ENCODE measurements at places on chromosomes 12 and 14. TPM values are rescaled to one million over a fixed set of nuclear protein-coding genes. Genes with fewer than 3 reads are reported as not detected.

The GLIPR1L2 gene
- 0.29 TPM for polyA plus RNA-seq

The ATL1 gene
- 6.8 TPM for polyA plus RNA-seq

DNA sequence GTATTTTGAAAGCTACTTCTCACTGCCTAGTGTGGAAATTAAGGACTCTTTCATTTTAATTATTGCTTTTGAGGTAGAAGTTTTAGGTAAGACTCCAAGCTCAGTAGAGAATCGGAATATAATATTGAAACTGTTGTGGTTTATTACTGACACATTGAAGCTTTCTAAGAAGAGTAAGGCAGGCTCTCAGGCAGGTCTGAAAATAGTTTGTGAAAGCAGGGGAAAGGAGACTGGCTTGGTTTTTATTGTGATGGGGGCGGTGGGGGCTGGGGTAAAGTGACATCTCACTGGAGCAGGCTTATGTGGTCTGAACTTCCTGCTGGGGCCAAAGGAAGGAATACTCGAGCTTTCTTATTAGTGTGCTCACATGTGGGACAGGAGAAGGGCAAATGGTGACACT lies 79.5 kb downstream of the OTOGL start:
- DNase-seq = no peak

GRCh38 chr14:53545217-53545616 lies 392.1 kb upstream of the DDHD1 start:
- no peak for DNase-seq

GRCh38 chr14:34843011-34843554 lies 32.1 kb downstream of the BAZ1A start:
- DNase-seq = peak; percentile 96

GRCh38 chr14:64278458-64278857 lies 15.7 kb downstream of the ESR2 start:
- no peak for DNase-seq

DNA sequence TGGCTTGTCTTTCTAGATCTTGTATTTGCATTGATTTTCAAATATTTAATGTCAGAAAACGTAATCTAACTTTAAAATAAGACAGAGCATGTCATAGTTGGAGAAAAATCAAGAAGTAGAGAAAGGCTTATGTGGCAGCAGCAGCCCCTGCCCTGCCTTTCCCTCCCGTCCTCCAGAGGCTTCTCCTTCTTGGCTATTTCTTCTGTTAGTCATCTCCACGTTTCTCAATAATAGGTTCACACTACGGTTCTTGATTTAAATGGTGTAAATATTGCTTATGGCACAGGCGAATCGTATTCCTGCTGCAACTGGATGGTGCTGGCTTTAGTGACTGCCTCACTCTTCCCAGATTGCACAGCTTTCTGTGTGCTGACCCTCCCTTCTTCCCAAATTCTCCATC lies 42.8 kb downstream of the SLC8B1 start:
- no peak for DNase-seq

DNA sequence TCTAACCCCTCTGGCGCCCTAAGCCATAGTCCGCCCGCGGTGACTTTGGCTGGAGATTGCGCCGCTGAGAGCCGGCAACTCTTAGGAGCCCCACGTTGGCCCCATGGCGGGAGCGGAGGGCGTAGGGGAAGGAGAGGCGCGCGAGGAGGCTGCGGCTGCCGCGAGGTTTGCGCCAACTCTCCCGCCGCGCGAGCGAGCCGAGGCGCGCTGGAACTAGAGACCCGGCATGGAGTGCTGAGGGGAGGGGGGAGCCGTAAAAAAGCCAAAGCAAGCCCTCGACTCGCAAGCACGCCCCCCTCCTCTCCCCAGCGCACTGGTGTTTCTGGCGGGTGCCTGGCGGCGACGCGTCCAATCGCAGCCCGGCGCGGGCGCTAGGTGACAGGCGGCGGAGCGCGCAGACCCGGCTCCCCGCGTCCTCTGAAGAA lies at the start of gene SYT10:
Gene SYT10, minus strand, starts transcription at position 233 of the 425 bp plus-strand sequence. CDS start 297 bp downstream, outside the sequence.
- no peak for DNase-seq

DNA sequence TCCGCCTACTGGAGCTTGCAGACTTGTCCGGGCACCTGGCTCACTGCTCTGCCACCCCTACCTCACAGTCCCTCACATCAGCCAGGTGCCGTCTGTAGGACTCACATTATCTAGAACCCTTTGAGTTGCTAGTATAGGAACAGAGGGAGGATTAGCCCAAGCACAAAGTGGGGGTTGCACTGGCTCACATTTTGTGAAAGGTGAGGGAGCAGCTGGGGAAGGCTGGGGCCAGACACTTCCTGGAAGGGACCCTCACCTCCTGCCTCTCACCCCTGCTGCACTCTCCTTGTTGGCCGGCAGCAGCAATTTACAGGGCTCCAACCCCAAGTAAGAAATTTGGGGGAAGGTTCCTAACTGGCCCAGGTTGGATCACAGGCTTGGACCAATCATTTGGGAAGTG lies 1031.6 kb downstream of the BCL11B start:
- no peak for DNase-seq
